ENCODE measurements at places on chromosomes 3 and 15. TPM values are rescaled to one million over a fixed set of nuclear protein-coding genes. Genes with fewer than 3 reads are reported as not detected.

NLGN1 gene
- 6.0 TPM for total RNA-seq

REC114 gene
- total RNA-seq, result not detected

STAC gene
- 3.5 TPM for total RNA-seq

APOD gene
- total RNA-seq, result not detected

DNA sequence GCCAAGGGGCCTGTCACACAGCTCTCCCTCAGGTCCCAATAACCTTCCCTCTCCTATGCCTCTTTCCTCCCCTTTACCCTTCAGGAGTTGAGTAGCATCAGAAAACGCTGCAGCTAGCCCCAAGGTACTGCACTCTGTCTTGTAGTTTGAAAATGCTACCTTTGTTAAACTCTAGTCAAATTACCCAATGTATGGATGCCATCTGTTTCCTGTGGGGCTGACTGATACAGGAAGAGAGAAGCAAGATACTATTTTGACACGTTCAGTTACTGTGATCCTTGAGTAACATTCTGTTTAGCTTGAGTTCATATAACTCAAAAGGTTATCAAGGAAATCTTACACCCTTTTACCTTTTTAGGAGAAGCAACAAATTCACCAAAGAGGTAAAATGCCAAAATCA lies 493.1 kb downstream of the FHIT start:
- DNase-seq, result no peak

DNA sequence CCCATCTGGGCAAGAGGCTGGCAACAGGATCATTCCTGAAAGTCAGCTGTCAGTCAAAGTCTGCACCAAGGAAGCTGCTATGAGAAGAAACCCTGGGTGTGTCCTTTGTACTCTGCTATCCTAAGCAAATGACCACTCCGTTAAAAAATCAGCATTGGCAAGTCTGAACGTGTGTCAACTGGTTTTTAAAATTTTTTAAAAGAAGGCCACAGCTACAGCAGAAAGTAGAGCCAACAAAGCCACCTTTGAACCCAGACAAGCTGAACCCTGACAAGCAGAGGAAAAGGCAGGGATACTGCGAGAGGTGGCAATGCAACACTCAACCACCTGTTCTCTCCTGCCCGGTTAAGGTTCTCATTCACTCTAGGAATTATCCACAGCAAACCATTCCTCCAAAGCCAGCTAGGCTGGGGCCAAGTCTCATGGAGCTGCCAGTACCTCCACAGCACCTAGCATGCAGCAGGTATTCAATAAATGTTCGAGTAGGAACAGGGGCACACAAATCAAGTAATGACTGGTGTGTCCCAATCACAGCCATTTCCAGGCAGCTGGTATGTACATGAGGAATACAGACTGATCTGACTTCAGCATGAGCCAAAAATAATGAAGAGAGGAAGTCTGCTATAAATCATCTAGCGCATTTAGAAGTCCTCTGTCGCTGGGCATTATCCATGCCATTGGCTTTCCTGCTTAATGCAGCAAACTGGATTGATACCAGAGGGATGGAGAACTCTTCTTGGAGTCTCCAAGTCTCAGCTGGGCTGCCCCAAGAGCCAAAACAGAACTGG lies 76.0 kb downstream of the ADCY5 start:
- DNase-seq, result no peak

GRCh38 chr3:124401843-124402242 lies 328.4 kb upstream of the UMPS start:
- DNase-seq, result no peak

GRCh38 chr3:45951946-45952345 lies 8.7 kb downstream of the CXCR6 start:
- no peak for DNase-seq

DNA sequence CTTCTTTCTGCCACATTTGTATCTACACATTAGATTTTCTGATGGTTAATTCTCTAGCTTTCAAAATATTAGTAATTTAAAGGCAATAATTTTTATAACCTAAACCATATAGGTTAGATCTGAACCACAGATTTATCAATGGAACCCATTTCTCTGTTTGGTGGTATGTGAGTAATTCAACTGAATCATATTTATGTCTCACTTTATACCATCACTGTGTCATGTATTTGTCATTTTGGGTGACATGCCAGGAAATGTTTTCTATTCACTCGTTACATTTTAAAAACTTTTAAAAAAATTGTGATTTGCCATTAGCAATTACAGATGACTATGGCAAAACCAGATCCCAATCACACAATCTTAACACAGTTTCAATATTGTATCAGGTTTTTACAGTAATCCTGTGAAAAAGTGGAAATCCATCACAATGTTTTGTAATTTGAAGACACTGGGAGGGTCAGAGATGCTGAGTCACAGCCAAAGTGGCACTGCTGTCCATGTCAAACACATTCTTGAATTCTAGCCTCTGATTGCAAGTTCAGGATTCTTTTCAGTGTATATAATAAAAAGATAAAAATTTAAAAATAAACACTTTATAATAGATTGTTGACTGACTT lies 356.0 kb upstream of the RBMS3 start:
- DNase-seq, result peak; percentile 35

DNA sequence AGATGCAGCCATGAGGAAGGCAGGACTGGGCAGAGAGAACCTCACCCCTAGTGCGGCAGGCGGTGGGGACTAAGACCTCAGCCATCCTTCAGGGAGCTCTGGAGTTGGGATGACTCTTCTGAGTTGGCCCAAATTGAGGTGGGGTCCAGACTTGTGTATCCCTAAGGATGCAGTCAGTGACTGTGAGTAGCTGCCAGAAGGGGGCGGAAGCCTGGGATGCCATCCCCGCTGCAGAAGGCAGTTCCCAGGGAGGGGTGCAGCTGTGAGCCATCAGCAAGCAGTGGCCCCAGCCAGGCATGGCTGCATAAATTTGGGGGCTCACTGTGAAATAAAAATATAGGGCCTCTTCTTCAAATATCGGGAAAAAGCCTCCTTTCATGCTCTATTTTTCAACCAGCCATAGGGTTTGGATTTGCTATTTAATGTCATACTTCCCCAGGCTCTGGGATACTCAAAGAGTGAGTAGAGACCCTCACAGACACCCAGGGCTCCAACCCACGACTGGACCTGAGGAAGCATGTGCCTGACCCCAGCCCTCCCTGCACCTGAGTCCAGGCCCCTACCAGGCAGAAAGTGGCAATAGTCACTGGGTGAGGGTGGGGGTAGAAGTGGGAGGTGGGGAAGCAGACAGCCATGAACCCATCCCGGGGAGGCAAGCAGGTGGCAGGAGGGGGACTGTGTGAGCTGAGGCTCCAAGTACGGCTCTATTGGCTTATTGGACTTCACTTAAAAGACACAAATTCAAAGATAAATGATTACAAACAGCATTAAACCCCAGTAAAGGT lies 30.5 kb downstream of the GRK7 start:
- DNase-seq, result no peak

GRCh38 chr3:70811880-70812279 lies 499.4 kb upstream of the MDFIC2 start:
- peak; percentile 17 for DNase-seq

- no peak for DNase-seq
Measured at GRCh38 chr3:109863701-109864100, 526.4 kb upstream of the DPPA4 start.

- DNase-seq, result peak; percentile 46
Measured at GRCh38 chr3:182713743-182714517, 79.4 kb upstream of the ATP11B start.

GRCh38 chr3:129967761-129968160 lies 6.8 kb upstream of the TRH start:
- DNase-seq, result no peak

Data from Daoy (cell line).